HCEC 1CT (cell line): ENCODE measurements at places on chromosomes 1 and 21.

DNA sequence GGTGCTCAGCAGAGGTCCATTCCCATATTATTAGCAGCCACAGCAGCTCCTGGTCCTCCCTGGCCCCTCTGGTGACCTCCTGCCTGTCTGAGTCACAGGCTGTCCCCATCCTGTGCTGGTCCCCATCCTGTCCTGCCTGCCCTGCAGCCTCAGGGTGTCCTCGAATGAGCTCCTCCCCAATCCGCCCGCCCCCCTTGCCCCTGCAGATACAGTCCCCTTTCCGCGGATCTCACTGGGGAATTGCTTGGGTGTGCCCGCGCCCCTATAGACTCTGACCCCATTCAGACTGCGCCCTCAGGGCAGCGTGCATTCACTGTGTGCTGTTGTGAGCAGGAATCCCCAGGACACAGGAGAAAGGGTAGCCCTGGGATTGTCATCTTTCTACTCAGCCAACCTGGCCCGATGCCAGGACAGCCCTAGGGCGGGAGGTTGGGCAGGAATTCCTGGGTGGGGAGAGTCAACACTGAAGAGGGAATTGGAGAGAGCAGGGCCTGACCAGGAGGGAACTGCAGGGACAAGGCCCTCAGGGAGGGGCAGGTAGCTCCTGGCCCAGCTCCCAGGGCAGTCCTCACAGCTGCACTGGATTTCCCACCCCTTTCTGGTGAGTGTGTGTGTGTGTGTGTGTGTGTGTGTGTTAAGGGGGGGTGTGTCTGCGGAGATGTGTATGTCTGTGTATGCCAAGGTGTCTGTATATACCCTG lies 1.1 kb upstream of the GUCA2A start:
- DNase-seq = no peak

DNA sequence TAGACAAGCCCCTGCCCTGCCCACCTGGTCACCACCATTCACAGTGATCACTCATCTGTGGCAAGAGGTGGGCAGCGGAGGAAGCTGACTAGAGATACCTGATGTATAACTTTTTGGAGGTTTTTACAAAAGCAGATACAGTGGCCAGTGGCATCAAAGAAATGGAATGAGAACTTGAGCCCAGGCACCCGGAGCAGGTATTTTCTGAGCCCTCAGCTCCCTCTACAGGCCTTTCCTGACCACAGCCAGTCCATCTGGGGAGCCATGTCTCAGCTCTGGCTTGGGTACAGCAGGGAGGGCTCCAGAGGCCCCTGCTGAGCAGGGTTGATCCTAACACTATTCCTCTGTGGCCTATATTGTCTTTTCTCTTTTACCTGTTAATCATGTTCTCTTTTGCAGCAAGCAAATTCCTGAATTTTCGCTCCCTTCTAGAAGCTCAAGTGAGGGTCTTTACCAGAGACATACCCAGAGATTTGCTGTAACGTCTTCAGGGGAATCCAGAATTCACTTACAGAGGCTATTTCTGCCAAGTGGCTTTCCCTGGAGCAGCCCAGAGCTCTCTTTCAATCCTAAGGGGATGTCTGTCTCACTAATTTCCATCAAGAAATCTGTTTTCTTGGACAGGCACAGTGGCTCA lies 27.3 kb downstream of the GPR157 start:
- peak; percentile 68 for DNase-seq

GRCh38 chr1:25148673-25149300 lies 83.5 kb downstream of the SYF2 start:
- DNase-seq = peak; percentile 3

- DNase-seq = peak; percentile 81
Observed at GRCh38 chr1:91774520-91775203, 111.3 kb downstream of the TGFBR3 start.

GRCh38 chr1:61426885-61427284 lies 298.1 kb downstream of the TM2D1 start:
- no peak for DNase-seq

DNA sequence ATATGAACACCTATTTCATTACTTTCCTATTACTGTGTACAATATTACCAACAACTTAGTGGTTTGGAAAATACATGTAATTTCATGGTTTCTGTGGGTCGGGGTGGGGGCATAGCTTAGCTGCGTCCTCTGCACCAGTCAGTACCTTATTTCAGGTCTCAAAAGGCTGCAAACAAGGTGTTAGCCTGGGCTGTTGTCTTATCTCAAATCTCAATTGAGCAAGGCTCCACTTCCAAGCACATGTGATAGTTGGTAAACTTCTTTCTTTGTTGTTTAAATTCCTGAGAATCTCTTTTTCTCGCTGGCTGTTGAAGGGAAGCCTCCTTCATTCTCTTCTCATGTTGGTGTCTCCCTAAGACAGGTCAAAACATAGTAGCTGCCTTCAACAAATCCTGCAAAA lies 485.4 kb downstream of the AMY1C start:
- DNase-seq = no peak

DNA sequence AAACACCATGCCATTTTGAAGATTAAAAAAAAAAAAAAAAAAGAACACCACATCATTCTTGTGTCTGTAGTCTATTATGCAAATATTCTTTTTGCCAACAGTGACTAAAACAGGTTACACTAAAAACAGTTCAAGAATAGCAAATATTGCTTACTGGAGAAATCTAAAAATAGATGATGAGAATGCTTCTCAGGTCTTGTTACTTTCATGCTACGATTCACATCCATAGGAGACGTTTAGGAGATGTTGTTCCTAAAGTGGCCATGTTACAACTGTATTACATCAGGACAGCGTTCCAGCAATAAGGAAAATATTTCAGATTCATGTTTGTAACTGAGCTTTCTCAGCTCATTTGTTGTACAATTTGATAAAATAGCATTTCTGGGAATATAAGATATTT lies 32.3 kb downstream of the RAB3GAP2 start:
- DNase-seq = no peak

GRCh38 chr1:225451340-225451739 lies 23.5 kb upstream of the LBR start:
- no peak for DNase-seq

DNA sequence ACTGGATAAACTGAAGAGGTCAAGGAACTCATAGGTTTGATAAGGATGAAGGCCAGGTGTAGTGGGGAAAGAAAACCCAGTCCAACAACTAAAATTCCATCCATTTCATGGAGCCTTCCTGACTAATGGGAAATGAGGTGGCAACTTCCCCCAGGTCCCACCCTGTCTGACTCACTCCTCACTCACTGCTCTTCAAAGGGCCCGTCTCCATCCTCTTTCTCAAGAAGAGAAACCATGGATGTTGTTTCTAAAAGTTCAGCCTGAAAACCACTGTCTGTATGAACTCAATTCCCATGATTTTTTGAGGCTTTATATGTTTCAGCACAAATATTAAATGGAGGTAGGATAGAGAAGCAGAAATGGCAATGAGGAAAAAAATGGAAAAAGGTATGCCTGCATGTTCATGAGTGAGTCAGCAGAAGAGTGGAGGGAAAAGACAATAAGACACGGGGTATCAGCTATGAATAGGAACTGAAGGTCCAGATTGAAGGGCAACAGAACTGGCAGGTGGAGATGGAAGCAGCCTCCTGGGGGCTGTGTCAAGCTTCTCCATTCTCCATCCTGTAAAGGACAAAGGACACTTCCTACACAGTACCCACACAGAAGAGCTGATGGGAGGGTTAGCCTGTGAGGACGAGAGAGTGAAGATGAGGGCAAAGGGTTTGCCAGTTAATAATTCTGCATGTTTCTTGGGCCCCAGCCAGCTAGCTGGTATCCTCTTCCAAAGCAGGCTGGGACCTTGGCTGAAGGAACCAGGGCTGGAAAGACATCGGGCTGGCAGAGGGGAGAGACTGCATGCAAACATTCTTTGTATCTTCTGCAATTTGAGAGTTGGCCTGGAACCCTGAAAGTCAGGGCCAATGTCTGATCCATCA lies 5.5 kb upstream of the ELOVL1 start:
- DNase-seq = peak; percentile 90

GRCh38 chr1:22888320-22889075 lies 84.2 kb downstream of the LACTBL1 start:
- DNase-seq = peak; percentile 35

GRCh38 chr1:8580566-8580965 lies 236.9 kb downstream of the RERE start:
- no peak for DNase-seq

- DNase-seq = no peak
Observed at GRCh38 chr1:7727809-7728471, 43.2 kb upstream of the VAMP3 start.

GRCh38 chr1:109827986-109828385 lies 64.3 kb upstream of the EPS8L3 start:
- DNase-seq = no peak

- DNase-seq = peak; percentile 41
Observed at GRCh38 chr1:9129266-9130041, 552 bp upstream of the GPR157 start.

- no peak for DNase-seq
Observed at GRCh38 chr1:199981584-199981983, 45.9 kb upstream of the NR5A2 start.

DNA sequence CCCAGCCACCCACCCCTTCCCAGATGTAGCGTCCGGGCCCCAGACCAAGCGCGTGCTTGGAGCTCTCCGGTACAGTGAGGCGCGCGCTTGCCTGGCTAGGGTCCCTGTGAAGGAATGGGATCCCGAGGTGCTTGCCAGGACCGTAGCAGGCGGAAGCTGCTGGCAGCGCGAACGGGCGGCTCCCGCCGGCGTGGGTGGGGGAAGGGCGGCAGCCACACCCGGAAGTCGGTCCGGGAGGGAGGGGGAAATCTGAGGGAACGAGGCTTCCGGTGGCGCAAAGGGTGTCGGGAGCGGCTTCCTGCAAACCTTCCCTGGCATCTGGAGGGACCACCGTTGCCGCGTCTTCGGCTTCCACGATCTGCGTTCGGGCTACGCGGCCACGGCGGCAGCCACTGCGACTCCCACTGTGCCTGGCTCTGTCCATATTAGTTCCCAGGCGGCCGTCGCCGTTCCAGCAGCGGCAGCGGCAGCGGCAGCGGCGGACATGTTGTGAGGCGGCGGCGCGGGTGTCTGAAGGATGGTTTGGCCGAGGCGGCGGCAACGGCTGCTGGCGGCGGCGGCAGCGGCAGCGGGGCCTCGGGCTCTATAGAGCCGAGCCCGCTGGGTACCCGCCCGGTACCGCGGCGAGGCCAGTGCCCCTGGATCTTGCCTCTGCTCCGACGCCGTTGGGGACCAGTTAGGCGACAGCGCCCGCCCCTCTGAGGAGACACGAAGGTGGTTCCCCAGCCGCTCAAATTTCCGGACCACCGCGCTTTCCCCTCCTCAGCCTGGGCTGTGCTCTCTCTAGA lies at the start of gene DR1:
TSS of gene DR1 (plus strand) at position 275 of the 788 bp plus-strand sequence. CDS start 739 bp downstream, outside the sequence.
- peak; percentile 93 for DNase-seq

DNA sequence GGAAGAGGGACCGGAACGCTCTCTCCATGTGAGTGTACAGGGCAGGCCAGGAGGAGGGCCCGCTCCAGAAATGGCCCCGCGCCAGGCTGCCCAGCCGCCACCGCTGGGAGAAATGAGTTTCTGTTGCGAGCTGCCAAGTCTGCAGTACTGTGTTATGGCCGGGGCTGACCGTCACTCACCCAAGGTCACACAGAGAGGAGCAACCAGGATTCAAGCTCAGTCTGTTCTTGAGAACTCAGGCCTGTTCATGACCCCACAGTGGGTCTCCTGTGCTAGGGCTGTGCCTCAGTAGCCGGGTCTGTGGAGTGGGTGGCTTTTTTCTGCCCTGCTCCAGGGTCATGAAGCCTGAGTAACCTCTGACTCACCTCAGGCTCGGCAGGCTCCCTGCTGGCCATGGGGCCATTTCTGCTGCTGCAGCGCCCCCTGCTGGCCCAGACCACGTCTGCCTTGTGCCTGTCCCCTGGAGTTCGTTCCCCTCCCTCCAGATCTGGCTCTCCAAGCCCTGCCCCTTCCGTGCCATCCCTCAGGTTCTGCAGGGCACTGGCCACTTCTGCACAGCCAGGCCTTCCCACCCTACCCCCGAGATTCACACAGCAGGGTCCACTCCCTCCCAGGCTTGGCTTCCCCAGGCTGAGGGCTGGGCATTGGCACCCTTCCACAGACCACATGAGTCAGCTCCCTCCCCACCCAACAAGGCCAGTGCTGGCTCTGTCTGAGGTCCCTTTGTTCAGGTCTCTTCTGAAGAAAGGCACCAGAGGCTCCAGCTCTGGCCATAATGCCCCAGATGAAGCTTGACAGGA lies 51.8 kb downstream of the EDN2 start:
- peak; percentile 84 for DNase-seq

DNA sequence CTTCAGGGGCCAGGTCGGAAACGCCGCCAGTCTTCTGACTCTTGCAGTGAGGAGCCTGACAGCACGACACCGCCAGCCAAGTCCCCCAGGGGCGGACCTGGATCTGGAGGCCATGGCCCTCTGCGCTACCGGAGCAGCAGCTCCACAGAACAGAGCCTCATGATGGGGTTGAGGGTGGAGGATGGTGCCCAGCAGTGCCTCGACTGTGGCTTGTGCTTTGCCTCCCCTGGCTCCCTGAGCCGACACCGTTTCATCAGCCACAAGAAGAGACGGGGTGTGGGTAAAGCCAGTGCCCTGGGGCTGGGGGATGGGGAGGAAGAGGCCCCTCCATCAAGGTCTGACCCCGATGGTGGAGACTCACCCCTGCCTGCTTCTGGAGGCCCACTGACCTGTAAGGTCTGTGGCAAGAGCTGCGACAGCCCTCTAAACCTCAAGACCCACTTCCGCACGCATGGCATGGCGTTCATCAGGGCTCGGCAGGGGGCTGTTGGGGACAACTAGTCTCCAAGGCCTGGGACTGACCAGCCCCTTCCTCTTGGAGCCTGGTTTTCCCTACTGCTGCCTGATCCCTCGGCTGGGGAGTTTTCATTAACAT lies 8.7 kb downstream of the ZNF687 start:
- DNase-seq = no peak

GRCh38 chr1:10975567-10976326 lies 36.7 kb upstream of the TARDBP start:
- peak; percentile 70 for DNase-seq
